ENCODE measurements at places on chromosomes 5 and 9.

DNA sequence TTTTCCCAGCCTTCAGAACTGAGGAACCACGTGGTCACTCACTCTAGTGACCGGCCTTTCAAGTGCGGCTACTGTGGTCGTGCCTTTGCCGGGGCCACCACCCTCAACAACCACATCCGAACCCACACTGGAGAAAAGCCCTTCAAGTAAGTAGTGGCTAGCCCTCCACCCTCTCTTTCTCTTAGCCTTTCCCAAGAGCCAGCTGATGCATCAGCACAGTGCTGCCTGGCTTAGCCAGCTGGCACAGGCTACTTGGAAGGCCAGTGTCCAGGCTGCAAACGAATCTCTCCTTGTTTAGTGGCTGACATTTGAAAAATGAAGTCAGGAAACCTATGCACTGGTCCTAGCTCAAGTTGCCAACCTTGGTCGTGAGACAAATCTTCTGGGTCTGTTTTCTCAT is 91.1 kb downstream of the PRDM6 start:
- no peak for ATAC-seq

DNA sequence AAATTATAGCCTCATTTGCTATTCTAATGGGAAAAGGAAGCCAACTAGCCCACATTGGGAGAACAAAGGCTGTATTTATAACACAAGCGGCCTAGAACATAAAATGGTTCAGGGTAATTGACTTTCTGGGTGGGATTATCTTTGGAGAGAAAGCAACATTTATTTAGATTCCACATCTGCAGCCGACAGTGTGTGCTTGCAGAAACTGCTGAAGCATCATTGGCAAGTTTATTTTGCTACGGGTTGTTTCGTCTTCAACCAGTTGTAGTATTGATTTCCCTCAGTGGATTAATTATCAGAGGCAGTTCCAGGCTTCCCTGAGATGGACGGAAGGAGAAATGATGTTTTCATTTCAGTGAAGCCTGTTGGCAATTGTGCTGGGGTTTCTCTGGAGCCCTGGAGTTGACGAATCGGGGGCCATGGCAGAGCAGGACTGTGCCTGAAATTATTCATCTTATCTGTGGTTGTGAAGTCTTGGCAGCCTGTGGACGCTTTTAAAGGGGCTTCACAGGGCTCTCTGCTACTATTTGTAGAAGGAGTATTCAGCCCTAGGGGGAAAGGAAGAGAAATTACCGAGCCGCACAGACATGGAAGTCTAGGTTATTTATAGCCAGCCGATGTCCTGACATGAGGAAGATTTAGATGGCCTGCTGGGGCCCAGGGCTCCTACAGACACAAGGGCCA is 290.6 kb upstream of the IRX4 start:
- no peak for ATAC-seq

DNA sequence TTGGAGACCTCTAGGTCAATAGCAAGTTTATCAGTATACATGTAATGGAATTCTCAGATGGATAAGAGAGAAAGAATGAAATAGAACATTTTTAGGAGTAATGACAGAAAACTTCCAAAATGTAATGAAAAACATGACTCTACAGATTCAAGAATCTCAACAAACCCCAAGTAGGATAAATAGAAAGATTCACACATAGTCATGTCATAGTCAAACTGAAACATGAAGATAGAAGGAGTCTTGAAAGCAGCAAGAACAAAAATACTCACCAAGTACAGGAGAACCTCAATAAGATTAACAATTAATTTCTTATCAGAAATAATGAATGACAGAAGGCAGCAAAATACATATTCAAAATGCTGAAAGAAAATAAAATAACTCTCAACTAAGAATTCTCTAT is 164.5 kb downstream of the SPATA31D1 start:
- ATAC-seq: no peak

GRCh38 chr5:5340206-5340729 is 82.2 kb upstream of the ICE1 start:
- ATAC-seq: no peak

DNA sequence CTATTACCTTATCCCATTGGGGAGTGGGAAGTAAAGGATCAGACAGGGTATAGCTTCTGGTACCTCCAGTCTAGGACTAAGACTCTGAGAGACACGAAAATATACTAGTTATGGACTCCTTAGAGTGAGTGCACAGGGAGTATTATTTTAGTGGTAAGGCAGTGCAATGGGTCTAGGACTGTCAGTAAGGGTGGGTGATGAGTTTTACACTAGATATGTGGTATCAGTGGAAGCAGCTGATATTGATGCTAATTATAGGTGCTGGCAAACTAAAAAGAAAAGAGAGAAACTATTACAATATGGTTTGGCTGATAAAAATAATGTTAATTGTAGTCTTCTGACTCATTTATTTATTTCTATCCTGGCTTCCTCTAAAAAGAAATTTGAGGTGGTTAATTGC is 118.6 kb downstream of the UNC13B start:
- ATAC-seq: no peak

DNA sequence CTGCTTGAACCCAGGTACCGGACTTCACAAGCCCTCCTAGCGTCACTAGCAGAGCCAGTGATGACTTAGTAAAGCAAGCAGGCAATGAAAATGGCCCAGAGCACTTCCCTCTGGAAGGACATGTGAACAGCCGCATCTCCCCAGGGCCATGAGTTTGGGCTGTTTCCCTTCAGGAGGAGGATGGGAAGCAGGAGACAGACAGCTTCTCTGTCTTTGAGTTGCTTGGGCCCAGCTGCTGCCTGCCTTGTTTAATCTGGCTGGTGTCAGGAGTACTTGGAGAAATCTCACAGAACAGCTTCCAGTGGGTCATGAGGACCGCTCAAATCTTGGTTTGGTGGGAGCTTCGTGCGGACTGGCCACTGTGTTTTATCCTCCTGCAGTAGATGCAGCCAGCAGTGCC is 25.4 kb upstream of the WWC1 start:
- ATAC-seq: no peak

- ATAC-seq: no peak
Measured at GRCh38 chr5:164518067-164518740, 1012.8 kb downstream of the MAT2B start.

DNA sequence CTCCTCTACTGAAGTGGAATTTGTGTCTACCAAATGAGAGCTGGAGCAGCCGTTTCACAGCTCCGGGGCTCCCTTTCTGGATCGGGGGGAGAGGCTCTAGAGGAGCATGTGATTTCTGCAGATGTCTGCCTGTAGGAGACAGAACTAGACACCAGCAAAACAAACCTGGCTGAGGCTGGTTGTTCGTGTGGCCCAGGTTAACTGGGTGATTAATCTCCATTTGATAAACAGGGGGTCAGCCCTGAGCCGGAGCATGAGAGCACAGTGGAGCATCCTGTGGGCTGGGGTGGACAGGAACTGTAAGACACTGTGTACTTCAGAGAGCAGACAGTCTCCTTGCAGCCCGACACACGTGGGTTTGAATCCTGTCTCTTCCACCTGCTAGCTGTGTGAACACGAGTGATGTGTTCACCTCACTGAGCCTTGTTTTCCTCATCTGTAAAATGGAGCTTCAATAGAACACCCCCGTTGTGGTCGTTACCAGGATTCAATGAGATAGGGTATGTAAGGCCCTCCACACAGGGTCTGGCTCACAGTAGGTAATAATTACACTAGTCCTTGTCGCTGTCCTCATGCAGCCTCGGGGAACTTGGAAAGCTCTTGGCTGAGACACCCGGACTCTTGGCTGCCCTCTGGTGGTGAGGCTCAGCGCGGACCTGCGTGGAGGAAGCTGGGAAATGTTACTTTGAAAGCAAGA is 12.9 kb downstream of the CXCL14 start:
- no peak for ATAC-seq

DNA sequence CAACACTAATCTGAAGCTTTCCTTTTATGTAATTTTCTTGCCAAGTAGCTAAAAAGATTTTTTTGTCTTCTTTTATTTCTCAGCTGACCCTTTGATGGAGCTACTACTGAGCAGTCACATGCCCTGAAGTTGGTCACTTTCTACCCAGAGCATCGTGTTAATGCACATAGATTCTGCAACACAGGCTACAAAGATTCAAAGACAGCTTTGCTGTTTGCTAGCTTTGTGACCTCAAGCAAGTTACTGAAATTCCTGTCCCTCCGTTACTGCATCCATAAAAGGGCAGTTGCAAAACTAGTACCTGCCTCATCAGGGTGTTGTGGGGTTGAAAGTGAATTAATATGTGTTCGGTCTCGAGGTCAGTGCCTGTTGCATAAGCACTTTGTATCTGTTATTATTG is 179.9 kb downstream of the GAS1 start:
- no peak for ATAC-seq

GRCh38 chr5:177554474-177555111 is at the start of gene FAM193B:
FAM193B (minus strand) TSS chr5:177554563; CDS start chr5:177554458, 105 bp downstream.
- peak; percentile 98 for ATAC-seq

DNA sequence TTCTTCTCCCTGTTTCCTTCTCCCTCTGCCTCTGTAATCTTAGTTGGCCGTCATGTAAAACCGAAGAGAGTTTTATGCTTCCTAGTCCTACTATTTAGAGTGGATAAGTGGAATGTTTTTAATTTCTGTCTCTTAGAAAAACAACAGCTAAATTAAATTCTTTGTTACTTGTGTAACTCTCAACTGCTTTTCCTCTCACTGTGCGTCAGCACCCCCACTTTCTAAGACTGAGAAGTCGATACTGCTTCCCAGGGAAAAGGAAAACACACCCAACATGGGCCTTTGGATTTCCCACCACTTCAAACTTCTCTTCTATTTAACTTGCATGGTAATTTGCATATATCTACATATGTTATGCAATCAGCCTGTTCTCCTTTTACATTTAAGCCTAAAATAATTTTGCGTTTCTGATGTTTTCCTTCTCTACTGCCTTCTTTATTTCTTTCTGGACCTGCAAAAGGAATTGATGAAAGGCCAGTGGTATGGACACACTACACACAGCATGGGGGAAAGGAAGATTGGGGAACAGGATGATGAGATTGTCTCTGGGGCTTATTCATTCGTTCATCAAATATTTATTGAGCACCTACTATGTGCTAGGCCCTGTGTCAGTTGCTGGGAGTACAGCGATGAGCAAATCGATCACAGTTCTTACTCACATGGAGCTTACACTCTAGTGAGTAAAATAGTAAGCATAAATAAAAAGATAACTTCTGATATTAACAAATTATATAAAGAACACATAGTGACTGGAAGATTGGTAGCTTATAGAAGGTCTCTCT is 52.5 kb upstream of the CTNNA1 start:
- no peak for ATAC-seq

- ATAC-seq: no peak
Measured at GRCh38 chr5:180521591-180521990, 27.4 kb downstream of the CNOT6 start.

- peak; percentile 27 for ATAC-seq
Measured at GRCh38 chr9:7117676-7118561, 360.1 kb downstream of the KDM4C start.

- ATAC-seq: peak; percentile 10
Measured at GRCh38 chr5:172835290-172835993, 1.4 kb downstream of the ERGIC1 start.

DNA sequence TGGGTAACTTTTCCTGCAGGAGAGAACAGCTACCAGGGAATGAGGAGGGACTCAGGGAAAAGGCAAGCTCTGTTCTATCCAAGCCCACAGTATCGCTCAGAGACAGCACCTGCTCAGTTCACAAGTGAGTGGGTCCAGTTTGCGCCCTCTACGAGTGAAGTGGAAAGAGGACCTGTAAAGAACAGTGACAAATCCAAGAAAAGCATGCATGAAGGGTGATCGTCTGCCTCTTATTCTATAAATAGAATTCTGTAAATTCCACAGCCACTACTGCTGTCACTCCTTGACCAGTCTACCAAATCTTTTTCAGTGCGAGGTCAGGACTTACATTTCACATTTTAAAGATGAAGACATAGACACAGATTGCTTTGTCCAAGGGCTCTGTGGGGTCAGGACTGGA is 117.5 kb downstream of the ENTREP1 start:
- ATAC-seq: no peak

GRCh38 chr9:31674264-31674663 is 710.2 kb upstream of the ACO1 start:
- ATAC-seq: peak; percentile 64

DNA sequence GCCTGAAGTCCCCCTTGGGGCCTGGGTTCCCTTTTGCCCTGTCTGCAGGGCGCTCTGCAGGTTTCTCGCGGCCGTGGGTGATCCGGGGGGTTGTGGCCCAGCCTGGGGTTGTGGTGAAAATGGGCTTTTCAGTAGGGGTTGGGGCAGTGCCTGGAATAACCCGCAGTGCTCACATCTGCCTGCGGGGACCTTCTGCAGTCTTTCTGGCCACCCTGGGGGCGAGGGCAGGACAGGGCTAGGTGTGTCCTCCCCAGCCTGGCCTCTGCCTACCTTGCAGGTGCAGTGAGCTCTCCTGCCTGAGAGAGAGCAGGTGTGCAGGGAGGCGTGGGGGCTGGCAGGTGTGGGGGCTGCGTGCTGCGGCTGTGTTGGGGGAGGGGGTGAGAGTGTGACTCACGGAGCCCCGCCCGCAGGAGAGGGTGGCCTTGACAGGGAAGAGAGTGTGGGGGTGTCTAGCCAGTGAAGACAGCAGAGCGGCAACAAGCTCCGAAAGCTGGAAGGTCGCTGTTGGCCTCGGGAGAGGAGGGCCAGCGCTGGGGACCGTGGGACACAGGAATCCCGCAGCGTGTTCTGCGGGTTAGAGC is 131.4 kb downstream of the MRPL36 start:
- ATAC-seq: peak; percentile 20

- ATAC-seq: no peak
Measured at GRCh38 chr5:178450121-178451028, 139.8 kb downstream of the COL23A1 start.

- no peak for ATAC-seq
Measured at GRCh38 chr9:136455043-136456002, 15.7 kb upstream of the INPP5E start.

DNA sequence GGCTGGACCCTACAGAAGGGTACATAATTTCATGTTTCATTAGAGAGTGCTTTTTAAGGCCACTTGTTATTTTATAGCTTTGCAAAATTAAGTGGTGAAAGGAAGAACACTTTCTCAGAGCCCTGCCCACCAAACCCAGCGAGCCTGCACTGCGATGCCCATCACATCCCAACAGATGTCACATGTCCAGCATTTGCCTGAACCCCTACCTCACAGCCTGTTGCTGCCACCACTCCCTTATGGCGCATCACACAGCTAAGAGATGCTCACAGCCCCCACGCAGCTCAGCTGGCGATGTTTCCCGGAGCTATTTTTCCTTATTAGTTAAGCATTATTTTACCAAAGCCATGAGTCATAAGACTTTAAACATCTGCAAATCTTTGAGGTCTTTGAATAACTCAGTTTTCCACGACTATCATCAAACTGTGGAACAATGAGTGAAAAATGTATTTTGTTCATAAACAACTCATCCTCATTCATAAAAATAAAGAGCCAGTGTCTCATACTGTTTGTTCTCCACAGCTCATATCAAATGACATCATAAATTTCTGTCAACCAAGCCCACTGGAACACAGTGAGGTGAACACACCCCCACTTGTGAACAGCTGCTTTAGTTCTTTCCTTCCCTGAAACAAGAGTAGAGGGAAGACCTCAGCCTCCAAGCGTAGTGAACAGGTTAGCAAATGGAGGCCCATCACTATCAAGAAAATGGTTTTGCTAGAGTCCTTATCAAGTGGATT is 104.9 kb downstream of the SYK start:
- ATAC-seq: no peak

GRCh38 chr5:74153255-74153790 is 487.2 kb downstream of the ENC1 start:
- ATAC-seq: no peak

GRCh38 chr9:133505901-133506652 is 18.7 kb downstream of the MYMK start:
- ATAC-seq: no peak

Measured in activated CD4-positive, CD25-positive, alpha-beta regulatory T cell treated with anti-CD3 and anti-CD28 coated beads, Interleukin-2, amount 50 U/mL, for 24 hours (primary cell).